ENCODE measurements at places on chromosomes 3 and 15. TPM values are rescaled to one million over a fixed set of nuclear protein-coding genes. Genes with fewer than 3 reads are reported as not detected.
A peak's percentile ranks its signal among the peaks of the same experiment; 100 is the strongest.

GRCh38 chr15:69553686-69554085 is 101.1 kb downstream of the RPLP1 start:
- no peak overlapping the region for H3K4me3 ChIP-seq
- H3K27me3 ChIP-seq = peaks cover 17% of the 10 kb centered on the region
- H3K27ac ChIP-seq = no peak overlapping the region
- H3K4me1 ChIP-seq = peaks cover 18% of the 10 kb centered on the region

GRCh38 chr15:74127954-74128784 is 2.2 kb upstream of the ISLR2 start:
- no peaks in the 10 kb centered on the region for H3K36me3 ChIP-seq
- peaks cover 64% of the 10 kb centered on the region for H3K27me3 ChIP-seq
- peak overlapping the region; percentile 58 for H3K4me3 ChIP-seq

DNA sequence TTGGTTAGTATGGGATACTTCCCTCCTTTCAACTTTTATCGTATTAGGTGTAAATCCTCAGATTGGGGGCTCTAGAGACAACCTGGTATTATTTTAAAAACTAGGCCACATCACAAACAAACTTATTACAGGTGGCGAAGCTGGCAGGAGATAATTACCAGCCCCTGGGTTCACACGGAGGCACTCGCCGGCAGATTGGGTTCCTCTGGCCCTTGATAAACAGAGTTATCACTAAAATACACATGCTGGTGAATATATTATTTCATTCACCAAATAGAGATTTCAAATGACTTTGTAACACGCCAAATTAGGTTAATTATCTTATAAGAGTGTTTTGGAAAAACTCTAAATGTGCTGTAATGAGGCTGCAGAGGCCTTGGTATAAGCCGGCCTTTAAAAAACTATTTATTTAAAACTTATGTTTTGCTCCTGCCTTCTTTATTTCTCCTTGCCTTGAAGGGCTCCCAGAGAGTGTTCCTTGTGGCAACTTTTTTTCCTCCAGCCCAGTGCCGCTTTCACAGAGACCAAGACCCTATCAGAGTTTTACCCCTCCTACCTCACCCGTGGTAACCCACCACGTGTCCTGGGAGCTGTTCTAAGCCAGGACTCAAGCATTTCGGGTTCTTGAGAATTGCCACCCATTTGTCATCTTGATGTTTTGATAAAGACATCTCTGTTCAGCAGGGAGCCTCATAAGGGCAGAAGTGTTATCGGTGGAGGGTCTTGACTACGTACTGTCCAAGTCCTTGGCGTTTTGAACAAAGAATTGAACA is 468.6 kb upstream of the CFAP20DC start:
- H3K4me3 ChIP-seq = no peak overlapping the region
- no peak overlapping the region for H3K27ac ChIP-seq
- no peaks in the 10 kb centered on the region for H3K36me3 ChIP-seq

DNA sequence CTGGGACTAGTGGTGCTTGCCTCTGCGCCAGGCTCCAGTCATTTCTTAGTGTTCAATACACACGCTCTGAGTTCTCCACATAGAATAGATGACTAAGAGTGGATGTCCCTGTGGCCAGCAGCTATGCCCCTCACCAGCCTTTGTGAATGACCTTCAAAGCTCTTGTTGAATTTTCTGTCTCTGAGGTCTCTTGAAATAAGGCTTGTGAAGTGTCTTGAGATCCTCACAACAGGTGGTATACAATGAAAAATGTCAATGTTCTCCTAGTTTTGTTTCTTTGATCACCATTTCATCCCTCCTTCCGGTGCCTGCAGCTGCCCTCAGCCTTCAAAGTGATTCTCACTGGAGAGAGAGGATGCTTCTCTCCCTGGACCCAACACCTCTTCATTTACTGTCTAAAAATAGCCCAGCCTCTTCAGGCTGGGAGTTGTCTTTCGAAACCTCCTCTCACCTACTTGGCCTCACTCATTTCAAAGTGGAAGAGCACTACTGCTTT is 5.4 kb downstream of the MAPKBP1 start:
- no peak overlapping the region for H3K27ac ChIP-seq
- no peak overlapping the region for H3K4me3 ChIP-seq
- DNase-seq = no peak
- H3K4me1 ChIP-seq = peaks cover 47% of the 10 kb centered on the region
- no peaks in the 10 kb centered on the region for H3K36me3 ChIP-seq

DNA sequence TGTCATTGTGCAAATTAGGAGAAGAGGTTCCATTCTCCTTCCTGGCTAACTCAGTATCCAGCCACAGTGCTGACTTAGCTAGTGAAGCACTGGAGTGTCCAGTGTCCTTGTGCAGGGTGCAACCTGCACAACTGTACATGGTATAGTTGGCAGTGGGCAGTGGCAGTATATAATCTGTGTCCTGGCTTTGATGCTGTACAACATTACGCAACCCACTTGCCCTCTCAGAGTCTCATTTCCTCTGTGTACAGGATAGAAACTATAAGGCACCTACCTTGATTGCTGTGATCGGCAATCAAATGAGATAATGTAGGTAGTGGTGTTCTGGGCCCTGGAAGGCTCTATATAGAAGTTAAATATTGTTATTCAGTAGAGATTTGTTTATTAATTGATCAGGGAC is 333.6 kb downstream of the CLSTN2 start:
- no peak overlapping the region for H3K4me3 ChIP-seq
- no peaks in the 10 kb centered on the region for H3K36me3 ChIP-seq
- no peaks in the 10 kb centered on the region for H3K27me3 ChIP-seq
- peaks cover 2% of the 10 kb centered on the region for H3K4me1 ChIP-seq
- H3K27ac ChIP-seq = no peak overlapping the region

GRCh38 chr3:61903931-61904657 is 342.7 kb downstream of the PTPRG start:
- DNase-seq = peak; percentile 37
- no peaks in the 10 kb centered on the region for H3K4me1 ChIP-seq
- H3K4me3 ChIP-seq = no peak overlapping the region
- peaks cover 4% of the 10 kb centered on the region for H3K27me3 ChIP-seq

DNA sequence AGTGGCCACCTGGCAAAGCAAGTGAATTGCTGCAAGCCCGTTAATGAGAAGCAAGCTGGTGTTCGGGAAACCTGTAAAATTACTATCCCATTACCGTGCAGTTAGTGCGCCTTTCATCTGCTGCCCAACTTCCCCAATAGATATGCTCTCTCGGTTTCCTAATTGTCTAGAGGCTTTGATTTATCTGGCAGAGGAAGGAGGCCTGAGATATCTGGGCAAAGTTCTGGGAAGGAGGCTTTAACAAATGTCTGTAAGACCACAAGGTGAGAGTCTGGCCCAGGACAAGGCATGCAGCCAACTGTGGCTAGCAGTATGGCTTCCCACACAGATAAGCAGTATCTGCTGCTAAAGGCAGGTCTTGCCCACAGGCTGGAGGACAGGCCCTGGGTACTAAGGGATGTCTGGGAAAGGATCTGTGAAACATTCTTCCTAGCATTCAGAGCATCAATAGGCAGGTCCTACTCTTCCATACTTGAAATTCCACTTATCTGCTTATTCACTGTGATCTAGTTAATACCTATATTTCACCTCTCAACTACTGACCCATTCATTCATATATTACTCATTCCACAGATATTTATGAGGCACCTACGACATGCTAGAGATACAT is 130.0 kb upstream of the SLC2A2 start:
- H3K4me1 ChIP-seq = peaks cover 11% of the 10 kb centered on the region
- H3K27me3 ChIP-seq = no peaks in the 10 kb centered on the region
- peaks cover 4% of the 10 kb centered on the region for H3K36me3 ChIP-seq
- H3K4me3 ChIP-seq = no peak overlapping the region
- H3K27ac ChIP-seq = no peak overlapping the region
- DNase-seq = peak; percentile 93

- H3K27me3 ChIP-seq = peaks cover 14% of the 10 kb centered on the region
- no peaks in the 10 kb centered on the region for H3K36me3 ChIP-seq
- no peak for DNase-seq
- H3K4me1 ChIP-seq = peaks cover 3% of the 10 kb centered on the region
Observed at GRCh38 chr3:38840987-38841386, 25.0 kb upstream of the SCN10A start.

GRCh38 chr3:136699271-136699828 is 52.8 kb downstream of the STAG1 start:
- H3K27me3 ChIP-seq = no peaks in the 10 kb centered on the region
- H3K4me1 ChIP-seq = no peaks in the 10 kb centered on the region
- no peaks in the 10 kb centered on the region for H3K36me3 ChIP-seq
- no peak for DNase-seq
- no peak overlapping the region for H3K27ac ChIP-seq

DNA sequence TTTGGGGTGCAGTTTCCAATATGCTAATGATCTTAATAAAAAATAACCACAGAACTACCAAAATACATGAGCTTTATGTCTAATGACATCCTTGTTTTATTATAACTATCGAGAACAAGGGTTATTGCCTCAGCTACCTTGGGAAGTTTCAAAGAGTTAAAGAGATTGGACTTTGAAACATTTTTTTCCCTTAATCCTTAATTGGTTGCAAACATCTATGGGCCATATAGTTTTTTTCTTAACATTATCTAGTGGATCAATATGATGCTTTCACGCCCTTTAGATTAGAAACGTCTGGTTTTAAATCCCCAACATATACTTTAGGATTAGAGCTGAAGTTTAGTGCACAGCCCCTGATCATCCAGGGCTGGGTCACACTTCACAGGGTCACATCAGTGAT is 219.2 kb upstream of the SGO1 start:
- H3K27ac ChIP-seq = no peak overlapping the region
- H3K36me3 ChIP-seq = no peaks in the 10 kb centered on the region
- no peak overlapping the region for H3K4me3 ChIP-seq
- DNase-seq = no peak

GRCh38 chr3:183536238-183536880 is 19.1 kb downstream of the KLHL6 start:
- DNase-seq = no peak
- no peaks in the 10 kb centered on the region for H3K36me3 ChIP-seq
- H3K27ac ChIP-seq = no peak overlapping the region
- H3K4me3 ChIP-seq = no peak overlapping the region
- no peaks in the 10 kb centered on the region for H3K4me1 ChIP-seq

DNA sequence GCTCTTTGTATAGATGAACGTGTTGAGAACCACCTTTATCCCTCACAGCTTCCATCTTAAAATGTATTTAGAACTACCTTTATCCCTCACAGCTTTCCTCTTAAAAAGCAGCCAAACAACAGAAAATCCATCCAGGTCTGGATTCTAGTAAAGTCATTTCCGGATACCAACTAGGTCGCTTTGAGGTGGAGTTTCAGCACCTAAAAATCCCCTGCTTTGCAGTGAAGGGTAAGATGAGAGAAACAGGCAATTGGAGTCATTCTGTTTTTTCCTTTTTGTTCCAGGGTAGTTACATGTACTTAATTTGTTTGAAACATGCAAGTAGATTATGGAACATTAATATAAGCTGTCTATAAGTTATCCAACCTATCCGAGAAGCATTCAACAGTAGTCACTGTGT is 192.0 kb downstream of the UBE2E2 start:
- no peak overlapping the region for H3K4me3 ChIP-seq
- H3K27ac ChIP-seq = no peak overlapping the region

Gene IL20RB
- 22.0 TPM for total RNA-seq

Gene ROPN1
- not detected for total RNA-seq
